ENCODE measurements at places on chromosomes 5 and 9. TPM values are rescaled to one million over a fixed set of nuclear protein-coding genes. Genes with fewer than 3 reads are reported as not detected.

Gene ZNF608
- total RNA-seq, result 7.3 TPM

Gene ZNF782
- 4.7 TPM for total RNA-seq

Gene LHFPL2
- total RNA-seq, result 78.5 TPM

Gene CXXC5
- total RNA-seq, result 30.0 TPM

Gene TTLL11
- 1.5 TPM for total RNA-seq

Gene QRFP
- not detected for total RNA-seq

Gene SV2C
- not detected for total RNA-seq

Gene NOXA1
- total RNA-seq, result 2.1 TPM

Gene FABP6
- not detected for total RNA-seq

Gene DRD1
- total RNA-seq, result not detected

Gene SLC9A3
- 0.32 TPM for total RNA-seq

Gene LCP2
- 2.1 TPM for total RNA-seq

Gene PCDHA1
- total RNA-seq, result 0.13 TPM

Gene FCN1
- not detected for total RNA-seq

Gene LEAP2
- total RNA-seq, result under 0.01 TPM

Gene PAEP
- total RNA-seq, result not detected

Gene NEUROG1
- not detected for total RNA-seq

Gene TMC1
- total RNA-seq, result 1.3 TPM

Gene PCDHGA2
- total RNA-seq, result 1.9 TPM

Gene PHF24
- total RNA-seq, result not detected

Gene DIPK1B
- 109 TPM for total RNA-seq

Gene CATSPER3
- not detected for total RNA-seq

Gene PCDHA11
- total RNA-seq, result under 0.01 TPM

Gene FAT2
- under 0.01 TPM for total RNA-seq

Gene SPINK7
- total RNA-seq, result not detected

Gene CTSL
- 94.5 TPM for total RNA-seq

Gene SNCAIP
- total RNA-seq, result 30.0 TPM

Gene HK3
- total RNA-seq, result under 0.01 TPM

Gene APBA1
- 33.0 TPM for total RNA-seq

Gene LURAP1L
- total RNA-seq, result 11.3 TPM

Gene PHYHD1
- 0.44 TPM for total RNA-seq

Gene OGN
- total RNA-seq, result not detected

Gene DNM1
- total RNA-seq, result 0.69 TPM

Gene TAF11L5
- not detected for total RNA-seq

Gene PCDHB2
- 2.3 TPM for total RNA-seq

Gene UBE2R2
- total RNA-seq, result 18.5 TPM

Gene RLN1
- total RNA-seq, result 0.25 TPM

Gene CYSRT1
- total RNA-seq, result 0.16 TPM
